ENCODE measurements at places on chromosomes 3 and 15.

GRCh38 chr15:90002428-90002844 lies 1.3 kb downstream of the ZNF710 start:
- peak; percentile 43 for DNase-seq

GRCh38 chr3:30193625-30194044 lies 412.8 kb upstream of the TGFBR2 start:
- no peak for DNase-seq

GRCh38 chr3:112137781-112138180 lies 4.7 kb upstream of the GCSAM start:
- DNase-seq = no peak

DNA sequence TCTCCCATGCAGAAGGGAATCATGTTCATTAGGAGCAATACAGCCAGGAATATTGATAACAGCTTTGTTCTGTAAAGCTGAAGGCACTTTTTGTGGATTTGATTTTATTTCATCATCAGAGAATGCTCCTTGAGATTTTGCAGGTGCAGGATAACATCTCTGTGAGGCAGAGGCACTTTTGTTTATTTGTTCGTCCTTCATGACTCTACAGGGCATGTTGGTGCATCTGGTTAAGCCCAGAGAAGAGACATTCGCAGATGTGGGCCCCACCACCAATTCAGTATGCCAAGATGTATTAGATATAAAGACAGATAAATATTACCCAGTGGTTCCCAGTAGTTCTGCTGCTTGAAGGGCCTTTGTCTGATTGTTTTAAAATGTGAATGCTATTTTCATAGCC lies 368.1 kb upstream of the SEMA6D start:
- no peak for DNase-seq

DNA sequence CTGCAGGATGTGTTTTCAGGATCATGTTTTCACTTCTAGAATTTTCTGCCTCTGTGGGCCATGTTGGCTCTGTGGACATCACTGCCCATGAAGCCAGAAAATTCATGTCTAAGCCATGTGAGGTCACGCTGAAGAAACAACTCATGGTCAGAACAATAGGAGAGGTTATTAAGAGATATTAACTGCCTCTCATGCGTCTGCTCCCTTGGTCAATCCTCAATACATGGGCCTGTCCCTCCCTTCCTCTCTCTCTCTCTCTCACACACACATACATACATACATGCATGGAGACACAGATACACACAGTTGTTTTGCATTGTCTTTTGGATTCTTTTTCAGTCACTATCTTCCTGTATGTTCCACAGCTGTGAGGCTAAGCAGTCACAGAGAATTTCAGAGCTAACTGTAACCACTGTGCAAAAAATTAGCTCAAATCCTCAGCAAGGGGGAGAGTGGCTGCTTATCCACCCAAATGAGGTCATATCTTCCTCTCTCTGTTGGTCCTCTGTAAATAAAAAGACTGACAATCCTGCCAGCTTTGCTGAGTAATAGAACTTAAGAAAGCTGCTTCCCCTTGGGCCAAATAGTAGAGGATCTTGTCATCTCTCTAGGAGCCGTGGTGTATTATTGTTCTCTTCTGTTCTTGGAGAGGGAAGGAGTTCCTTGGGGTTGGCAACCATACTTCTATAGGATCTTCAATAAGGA lies 45.6 kb downstream of the LRTM1 start:
- DNase-seq = no peak

DNA sequence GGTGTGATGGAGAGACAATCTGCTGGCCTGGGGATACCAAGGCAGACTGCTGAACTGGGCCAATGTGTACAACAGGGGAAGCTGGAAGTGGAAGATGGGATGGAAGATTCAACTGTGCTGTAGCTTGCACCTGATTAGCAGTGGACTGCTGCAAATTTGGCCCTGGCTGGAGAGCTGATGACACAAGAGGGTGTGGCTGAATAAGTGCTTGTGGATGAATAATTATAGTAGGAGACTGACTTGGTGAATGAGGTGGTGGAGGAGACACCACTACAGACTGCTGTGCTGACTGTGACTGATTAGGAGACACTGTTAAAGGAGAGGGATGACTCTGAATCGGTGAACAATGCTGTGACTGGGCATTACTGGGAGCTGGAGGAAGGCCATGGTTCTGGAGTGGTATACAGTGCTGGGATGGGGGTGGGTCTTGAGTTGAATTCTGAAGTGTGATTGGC lies 52.5 kb downstream of the PHC3 start:
- DNase-seq = no peak

DNA sequence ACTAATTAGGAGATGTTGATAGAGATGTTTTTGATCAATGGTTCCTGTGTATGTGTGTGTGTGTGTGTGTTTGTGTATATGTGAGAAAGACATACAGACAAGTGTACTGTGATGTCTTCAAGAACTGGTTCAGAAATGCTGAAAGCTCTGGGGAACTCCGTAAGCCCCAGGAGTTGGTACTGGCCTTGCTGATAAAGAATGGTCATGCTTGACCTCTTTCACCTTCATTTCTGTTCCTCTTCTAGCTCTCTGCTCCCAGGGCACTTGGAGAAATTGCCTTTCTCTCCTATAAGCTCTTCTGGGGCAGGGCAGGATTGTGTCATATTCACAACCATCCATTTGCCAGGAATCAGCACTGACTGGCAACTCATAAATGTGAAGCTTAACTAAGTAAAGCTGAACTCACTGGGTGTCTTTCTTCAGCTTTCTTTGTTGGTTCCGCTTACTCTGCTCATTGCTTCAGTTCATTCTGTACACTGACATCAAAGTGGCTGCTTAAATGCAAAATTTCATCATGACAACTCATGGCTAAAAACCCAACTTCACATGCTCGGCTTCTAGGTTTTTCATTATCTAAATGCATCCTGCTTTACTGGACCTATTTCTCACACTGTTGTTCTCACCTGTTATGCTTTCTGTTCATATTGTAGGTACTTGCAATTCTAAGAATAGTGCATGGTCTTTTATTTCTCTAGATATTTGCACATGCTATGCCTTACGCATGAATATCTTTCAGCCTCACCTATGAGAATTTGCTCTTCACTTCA lies 162.1 kb upstream of the LYSMD4 start:
- no peak for DNase-seq

- DNase-seq = no peak
Measured at GRCh38 chr15:72135719-72136118, 17.5 kb downstream of the SENP8 start.

DNA sequence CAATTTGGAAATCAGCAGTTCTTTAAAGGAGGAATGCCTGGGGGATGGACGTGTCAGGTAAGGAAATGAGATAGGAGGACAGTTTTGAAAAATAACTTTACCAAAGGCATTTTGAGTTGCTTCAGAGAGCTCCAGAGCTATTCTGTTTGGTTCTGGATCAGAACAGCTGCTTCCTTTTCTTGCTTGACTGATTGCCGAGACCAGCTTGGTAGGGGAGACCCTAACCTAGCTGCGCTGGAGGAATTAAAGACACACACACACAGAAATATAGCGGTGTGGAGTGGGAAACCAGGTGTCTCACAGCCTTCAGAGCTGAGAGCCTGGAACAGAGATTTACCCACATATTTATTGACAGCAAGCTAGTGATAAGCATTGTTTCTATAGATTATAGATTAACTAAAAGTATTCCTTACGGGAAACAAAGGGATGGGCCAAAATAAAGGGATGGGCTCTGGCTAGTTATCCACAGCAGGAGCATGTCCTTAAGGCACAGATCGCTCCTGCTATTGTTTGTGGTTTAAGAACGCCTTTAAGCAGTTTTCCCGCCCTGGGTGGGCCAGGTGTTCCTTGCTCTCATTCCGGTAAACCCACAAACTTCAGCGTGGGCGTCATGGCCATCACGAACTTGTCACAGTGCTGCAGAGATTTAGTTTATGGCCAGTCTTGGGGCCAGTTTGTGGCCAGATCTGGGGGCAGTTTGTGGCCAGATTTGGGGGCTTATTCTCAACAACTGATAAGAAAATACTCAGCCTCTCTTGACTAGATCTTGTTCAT lies 556.0 kb downstream of the ROBO1 start:
- no peak for DNase-seq

- DNase-seq = no peak
Measured at GRCh38 chr3:37032961-37033360, 39.6 kb downstream of the MLH1 start.

- peak; percentile 98 for DNase-seq
Measured at GRCh38 chr15:78565097-78565950, at the start of gene CHRNA5. TSS of gene CHRNA5 (plus strand) at chr15:78565520. CDS start at chr15:78565720, 200 bp downstream.

DNA sequence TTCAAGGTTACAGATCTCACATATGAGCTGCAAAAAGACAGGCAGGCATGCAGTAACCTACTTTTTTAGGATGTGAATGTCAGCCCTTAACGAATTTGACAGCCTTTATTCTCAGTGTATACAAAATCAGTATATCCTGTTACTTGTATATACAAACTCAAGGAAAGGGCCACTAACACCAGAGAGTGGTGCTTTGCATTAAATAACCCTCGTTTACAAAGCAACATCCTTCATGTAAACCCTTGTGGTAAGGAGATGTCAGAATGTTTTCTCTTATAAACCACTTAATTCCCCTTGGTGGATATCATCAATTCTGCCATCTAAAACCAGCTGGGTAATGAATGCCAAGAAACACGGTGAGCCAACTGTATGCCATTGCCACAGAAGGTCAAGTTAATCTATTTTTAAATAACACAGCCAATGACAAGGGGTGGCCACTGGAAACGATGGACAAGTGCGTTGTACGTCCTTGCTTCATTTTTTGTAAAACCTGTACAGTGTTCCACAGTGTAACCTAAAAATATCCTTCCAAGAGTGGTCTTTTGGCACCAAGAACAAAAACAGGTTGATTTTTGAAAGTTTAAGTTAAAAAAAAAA lies 7.5 kb downstream of the MAGI1 start:
- DNase-seq = no peak

GRCh38 chr3:160810362-160811236 lies 54.6 kb downstream of the PPM1L start:
- no peak for DNase-seq

DNA sequence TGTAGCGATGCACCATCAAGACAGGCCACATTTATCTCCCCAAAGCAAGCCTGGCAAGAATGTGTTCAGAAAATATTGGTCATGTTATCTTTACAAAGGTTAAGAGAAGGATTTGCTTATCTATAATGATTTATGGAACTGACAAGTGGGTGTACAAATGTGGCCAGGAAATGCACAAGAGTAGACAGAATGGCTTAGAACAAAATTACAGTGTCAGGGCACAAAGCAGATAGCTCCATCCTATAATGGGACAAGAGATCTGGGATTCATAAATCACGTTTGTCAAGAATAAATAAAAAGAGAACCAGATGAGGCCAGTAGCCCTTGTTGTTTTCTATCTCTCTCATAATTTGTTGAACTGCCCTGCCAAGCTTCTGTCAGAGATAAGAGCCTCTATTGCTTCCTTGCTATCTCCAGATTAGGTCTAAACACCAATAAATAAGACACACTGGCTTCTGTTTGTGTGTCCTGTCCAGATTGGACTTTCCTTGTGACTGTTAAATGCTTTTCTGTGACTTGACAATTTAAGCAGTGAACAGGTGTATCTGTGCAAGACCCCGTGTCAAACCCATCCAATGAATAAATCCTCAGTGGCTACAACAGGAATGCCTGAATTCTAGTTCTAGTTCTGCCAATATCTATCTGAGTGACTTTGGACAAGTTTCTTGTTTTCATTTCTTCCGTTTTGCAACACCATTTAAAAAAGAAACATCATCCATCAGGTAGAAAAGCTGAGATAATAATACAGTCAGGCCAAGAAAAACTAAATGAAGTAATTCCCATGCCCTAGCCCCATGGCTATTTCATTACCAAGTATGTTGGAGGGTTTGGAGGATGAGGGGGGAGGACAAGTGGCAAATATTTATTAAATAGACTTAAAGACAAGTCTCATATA lies 157.2 kb downstream of the DCLK3 start:
- DNase-seq = no peak

GRCh38 chr3:153338487-153338886 lies 176.5 kb downstream of the RAP2B start:
- no peak for DNase-seq

DNA sequence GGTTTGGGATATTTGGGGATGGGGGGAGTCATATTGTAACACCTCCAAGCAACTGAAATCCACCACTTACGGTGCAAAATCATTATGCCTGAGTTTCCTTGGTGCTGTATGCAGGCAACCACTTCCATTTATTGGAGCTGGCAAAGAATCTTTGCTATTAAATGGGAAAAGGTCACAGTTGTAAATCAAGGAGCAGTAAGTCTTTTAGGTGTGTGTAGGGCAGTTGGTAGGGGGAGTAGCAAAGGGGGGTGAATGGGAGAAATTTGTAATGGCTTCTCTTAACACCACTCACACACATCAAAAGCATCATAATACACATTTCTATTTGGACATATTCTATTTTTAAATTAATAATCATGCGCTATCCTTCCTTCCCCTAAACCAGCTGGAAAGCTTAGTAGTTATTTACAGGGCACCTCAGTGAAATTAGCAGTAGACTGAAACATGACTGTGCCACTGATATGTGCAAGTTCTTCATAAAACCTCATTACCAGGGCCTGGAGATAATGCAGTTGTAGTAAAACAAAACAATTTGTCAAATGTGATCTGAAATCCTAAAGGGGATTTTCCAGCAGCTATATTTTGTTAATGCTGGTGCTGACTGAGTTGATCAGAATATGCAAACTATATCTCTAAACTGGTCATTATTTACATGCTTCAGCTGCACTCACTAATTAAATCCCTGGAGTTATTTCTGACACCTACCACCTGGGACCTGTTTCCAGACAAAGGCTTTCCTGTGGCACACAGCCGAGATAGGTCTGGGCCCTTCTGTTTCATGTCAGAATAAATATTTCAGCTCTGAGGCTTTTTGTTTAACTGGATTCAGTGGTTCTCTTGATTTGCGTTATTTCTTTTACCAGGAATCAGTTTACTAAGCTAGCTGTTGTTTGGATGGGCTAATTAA lies 90.1 kb downstream of the B3GALNT1 start:
- no peak for DNase-seq

- DNase-seq = no peak
Measured at GRCh38 chr3:192750201-192750600, 22.9 kb upstream of the FGF12 start.

DNA sequence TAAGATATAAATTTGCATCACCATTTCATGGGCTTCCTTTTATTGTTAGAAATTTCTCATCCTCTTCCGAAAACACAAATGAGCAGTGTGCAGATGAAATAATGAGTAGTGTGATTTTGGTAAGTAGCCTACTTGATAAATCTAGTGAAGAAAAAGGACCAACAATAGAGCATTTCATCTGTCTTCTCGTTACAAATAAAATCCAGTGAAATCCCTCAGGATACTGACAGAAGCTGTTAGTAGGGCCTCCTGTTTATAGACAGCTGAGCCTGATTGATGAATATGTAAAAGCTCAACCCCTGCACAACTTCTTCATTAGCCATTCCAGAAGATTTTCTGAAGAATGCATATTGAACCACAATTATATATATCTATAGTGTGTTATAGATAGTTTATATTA lies 363.7 kb upstream of the EPHA6 start:
- no peak for DNase-seq

- DNase-seq = no peak
Measured at GRCh38 chr3:65593780-65594752, 444.7 kb downstream of the MAGI1 start.

- no peak for DNase-seq
Measured at GRCh38 chr15:32842081-32842480, 124.3 kb downstream of the GREM1 start.

GRCh38 chr3:178505832-178506231 lies 30.4 kb upstream of the KCNMB2 start:
- no peak for DNase-seq

All from WERI-Rb-1 (cell line).